ENCODE measurements at places on chromosomes 11 and 22. TPM values are rescaled to one million over a fixed set of nuclear protein-coding genes. Genes with fewer than 3 reads are reported as not detected.

Gene ZBTB16
- total RNA-seq = not detected

Gene VWA5A
- total RNA-seq = 4.3 TPM

Gene PHOX2A
- total RNA-seq = not detected

Gene DAGLA
- 2.3 TPM for total RNA-seq

Gene PLEKHB1
- not detected for total RNA-seq

Gene GLYATL2
- 0.65 TPM for total RNA-seq

Gene GGA1
- total RNA-seq = 36.9 TPM

Gene LMO2
- total RNA-seq = 0.25 TPM

Gene RAB38
- total RNA-seq = 0.43 TPM

Gene GUCY1A2
- total RNA-seq = 1.6 TPM

Gene KRTAP5-10
- not detected for total RNA-seq

Gene CHST1
- not detected for total RNA-seq

Gene B3GAT3
- 35.6 TPM for total RNA-seq

Gene TP53I11
- 66.5 TPM for total RNA-seq

Gene MS4A10
- not detected for total RNA-seq

Gene OR2AG1
- total RNA-seq = not detected

Gene MS4A2
- total RNA-seq = not detected

Gene NFAM1
- not detected for total RNA-seq

Gene FXYD2
- not detected for total RNA-seq

Gene ST14
- not detected for total RNA-seq

Gene C11orf97
- total RNA-seq = not detected

Gene MMP11
- 18.2 TPM for total RNA-seq

Gene ARHGEF17
- total RNA-seq = 23.5 TPM
